ENCODE measurements at places on chromosomes 3 and 15. TPM values are rescaled to one million over a fixed set of nuclear protein-coding genes. Genes with fewer than 3 reads are reported as not detected.

Gene NR2E3
- not detected for total RNA-seq

- DNase-seq: no peak
These were observed 161.5 kb downstream of the FOXP1 start for GRCh38 chr3:71421820-71422566.

GRCh38 chr3:183898028-183898431 is 13.3 kb upstream of the PARL start:
- DNase-seq: no peak

Gene C3orf70
- 1.4 TPM for total RNA-seq

Data from left ventricle myocardium superior (tissue), 1 donor.